ENCODE measurements at places on chromosomes 13 and 19. TPM values are rescaled to one million over a fixed set of nuclear protein-coding genes. Genes with fewer than 3 reads are reported as not detected.

- DNase-seq = no peak
Observed at GRCh38 chr13:28641600-28641926, 17.4 kb upstream of the POMP start.

GRCh38 chr19:4052993-4053422, 13.7 kb downstream of the ZBTB7A start:
- DNase-seq = no peak

DNA sequence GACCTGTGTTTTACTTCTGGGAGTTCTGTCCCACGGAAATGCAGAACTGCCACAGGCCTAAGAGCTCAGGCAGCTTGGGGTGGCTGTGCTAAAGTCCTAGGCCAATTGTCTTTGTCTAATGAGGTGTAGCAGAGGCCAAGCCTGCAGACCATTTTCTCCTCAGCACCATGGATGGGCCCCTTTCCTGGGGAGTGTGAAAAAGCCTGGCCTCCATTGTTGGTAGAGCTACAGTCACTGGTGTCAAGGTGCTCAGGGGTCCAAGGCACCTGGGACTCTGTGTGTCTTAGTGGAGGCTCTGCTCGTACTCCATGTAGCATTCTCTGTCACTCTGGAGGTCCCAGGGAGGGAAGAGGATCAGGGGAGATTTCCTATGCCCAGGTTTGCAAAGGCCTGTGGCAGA, 329.6 kb downstream of the SLITRK5 start:
- no peak for DNase-seq

- DNase-seq = no peak
Observed at GRCh38 chr13:41978007-41978406, 17.1 kb upstream of the VWA8 start.

- DNase-seq = no peak
Observed at GRCh38 chr13:72692884-72693514, 34.4 kb downstream of the MZT1 start.

- no peak for DNase-seq
Observed at GRCh38 chr19:7932276-7932929, 6.5 kb upstream of the CTXN1 start.

DNA sequence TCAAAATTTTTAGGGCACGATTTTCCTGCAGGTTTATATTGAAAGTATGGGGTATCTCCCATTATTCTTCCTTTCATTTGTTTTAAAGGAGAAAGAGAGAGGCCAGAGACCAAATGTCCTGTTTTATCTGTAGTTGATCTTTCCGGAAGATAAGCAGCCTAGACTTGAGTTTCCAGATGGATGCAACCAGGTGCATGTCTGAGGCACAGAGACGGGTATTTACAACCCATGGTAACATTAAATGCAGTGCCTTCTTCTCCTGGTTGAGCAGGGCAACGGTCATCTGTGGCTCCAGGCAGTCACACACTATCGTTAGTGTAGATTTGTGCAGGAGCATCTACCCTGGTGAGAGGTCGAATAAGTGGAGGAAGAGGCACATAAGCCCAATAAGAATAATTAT, 1507.1 kb downstream of the UQCRFS1 start:
- DNase-seq = no peak

Gene RYR1
- 3.5 TPM for total RNA-seq

Gene C19orf67
- not detected for total RNA-seq
